IMR-90 (cell line): ENCODE measurements at places on chromosomes 5 and 9. TPM values are rescaled to one million over a fixed set of nuclear protein-coding genes. Genes with fewer than 3 reads are reported as not detected.

PARP8 gene
- total RNA-seq: 8.2 and 8.6 TPM in 2 replicates

DNA sequence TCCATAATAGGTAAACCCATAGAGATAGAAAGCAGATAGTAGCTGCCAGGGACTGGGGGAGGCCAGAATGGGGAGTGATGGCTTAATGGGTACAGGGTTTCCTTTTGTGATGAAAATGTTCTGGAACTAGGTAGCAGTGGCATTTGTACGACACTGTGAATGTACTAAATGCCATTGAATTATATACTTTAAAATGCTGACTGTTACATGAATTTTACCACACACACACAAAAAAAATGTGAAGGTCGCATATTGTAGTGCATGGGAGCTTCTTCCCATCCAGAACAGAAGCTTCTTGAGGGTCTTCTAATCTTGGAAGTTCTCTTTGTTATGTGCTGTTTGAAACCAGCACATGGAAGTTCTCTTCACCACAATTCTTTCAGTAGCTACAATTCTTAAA lies 19.9 kb upstream of the ANP32B start:
- no peak for DNase-seq

DNA sequence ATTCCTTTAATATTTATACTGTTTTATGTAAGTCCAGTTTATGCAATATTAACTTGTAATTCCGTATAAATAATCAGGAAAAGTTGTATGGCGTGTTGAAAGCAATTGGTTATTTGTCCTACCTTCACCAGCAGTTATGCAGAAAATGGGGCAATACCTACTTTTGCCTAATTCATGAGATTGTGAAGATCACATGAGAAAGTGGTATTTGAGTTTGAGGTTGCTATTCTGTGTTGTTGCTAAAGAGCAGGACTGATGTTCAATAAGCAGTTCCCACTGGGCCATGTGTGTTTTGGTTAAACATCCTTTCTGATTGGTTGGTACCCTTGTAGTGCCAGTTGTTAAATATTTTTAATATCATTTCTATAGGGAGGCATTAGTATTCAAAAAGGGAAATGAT lies 3.2 kb downstream of the TGFBR1 start:
- no peak for DNase-seq

ADAMTS19 gene
- under 0.01 and 0.28 TPM in 2 replicates for total RNA-seq

DNA sequence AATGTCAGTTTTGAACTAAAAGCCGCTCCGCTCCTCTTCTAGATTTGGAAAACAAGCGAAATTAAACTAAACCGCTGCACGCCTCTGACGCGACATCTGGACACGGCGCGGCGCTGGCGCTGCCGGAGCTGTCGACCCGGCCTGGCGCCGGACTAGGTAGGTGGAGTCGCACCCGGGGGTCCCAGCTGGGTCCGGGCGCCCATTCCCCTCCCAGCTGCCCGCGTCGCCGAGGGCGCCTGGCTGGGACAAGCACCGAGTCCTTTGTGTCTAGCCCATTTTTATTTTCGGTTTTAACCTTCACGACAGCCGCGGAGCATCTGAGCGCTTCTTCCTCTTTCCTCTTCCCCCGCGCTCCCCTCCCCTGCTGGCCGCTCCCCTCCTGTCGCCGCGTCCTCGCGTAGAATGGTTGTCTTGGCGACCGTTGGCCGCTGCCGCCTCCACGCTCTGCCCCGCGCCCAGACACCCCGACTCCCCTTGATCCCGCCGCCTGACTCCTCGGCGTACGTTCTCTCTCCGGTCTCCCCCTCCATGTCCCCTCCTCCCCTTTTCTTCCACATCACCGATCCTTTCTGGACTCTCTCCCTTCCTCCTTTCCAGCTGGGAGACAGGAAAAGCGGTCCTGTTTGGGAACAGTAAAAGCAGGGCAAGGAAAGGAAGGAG lies 545 bp downstream of the CDKN2B-AS1 start:
- peak; percentile 69 for DNase-seq

- DNase-seq: no peak
Observed at GRCh38 chr9:132864691-132865090, 13.4 kb downstream of the AK8 start.

- DNase-seq: no peak
Observed at GRCh38 chr5:881551-881935, 11.1 kb downstream of the BRD9 start.
